ENCODE measurements at places on chromosomes 1 and 21.
A peak's percentile ranks its signal among the peaks of the same experiment; 100 is the strongest.

- no peak for DNase-seq
Measured at GRCh38 chr1:201212461-201213055, 21.9 kb downstream of the IGFN1 start.

GRCh38 chr1:50697440-50698421, 262.3 kb downstream of the FAF1 start:
- no peak for DNase-seq

GRCh38 chr21:41581592-41582228, 73.8 kb upstream of the TMPRSS2 start:
- DNase-seq: no peak

DNA sequence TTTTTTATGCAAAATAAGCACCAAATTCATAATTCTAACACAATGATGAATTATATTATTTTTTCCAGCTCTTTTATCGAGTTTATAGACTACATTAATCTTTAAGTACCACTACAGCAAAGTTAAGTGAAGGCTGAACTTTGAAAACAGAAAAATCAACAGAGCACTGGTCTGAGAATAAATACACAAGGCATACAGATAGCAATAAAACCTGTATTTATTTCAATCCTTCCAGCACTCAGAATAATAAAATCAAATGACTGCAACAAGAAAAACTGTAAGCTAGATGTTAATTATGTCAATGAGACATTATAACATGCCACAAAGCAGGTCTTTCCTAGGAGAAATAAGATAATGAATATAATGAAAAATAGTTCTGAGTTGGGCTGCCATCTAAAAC, 24.5 kb downstream of the NUCKS1 start:
- no peak for DNase-seq

DNA sequence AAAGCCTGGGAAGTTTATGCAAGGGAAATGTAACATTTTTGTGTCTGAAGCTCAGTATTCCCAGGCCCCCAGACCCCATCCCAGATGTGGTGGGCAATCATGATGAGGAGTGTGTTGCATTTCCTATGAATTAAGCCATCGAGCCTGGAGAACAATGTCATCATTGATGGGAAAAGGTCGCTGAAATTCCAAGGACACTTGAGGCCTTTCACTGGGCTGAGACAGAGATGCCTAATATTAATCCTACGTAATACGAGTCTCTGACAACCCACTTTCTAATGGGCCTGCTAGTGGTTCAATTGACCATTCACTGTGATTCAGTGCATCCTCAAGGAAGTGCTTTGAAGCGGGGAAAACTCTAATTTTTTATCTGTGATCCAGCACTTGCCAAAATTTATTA, 291.6 kb downstream of the PLPP3 start:
- DNase-seq: no peak

GRCh38 chr1:41812051-41812450, 106.7 kb downstream of the HIVEP3 start:
- peak; percentile 40 for DNase-seq

GRCh38 chr1:117566556-117566955, 39.3 kb upstream of the TENT5C start:
- no peak for DNase-seq

DNA sequence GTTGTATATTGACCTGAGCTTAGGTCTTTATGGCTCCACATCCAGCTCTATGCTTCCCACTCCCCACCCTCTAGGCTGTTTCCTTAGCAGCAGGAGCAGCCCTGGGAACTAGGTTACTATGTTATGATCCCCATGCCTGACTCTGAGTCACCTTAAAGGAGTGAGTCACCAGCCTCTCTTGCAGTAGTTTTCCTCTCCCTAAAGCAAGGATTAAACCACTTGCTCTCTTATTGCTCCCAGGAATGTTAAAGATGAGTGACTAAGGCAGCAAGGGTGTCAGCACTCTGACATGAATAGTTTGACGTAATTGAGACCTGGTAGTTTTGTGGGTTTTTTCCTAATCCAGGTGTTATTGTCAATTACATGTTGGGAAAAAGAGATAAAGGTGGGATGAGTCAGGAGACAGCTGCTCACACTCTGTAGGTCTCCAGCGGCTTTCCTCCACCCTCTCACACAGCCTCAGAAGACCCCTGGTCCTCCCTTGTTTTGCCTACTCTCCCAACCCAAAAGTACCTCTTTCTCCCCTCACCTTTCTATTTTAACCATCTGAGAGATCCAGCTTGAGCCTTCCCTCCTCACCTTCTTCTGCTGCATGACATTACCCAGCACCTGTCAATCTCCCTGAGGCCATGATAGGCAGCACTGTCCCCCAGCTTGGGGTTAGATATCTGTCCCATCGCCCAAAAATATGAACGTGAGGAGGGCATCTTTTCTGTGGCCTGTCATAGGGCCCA, 369.1 kb upstream of the VAMP3 start:
- DNase-seq: no peak

- no peak for DNase-seq
Measured at GRCh38 chr1:38964140-38964548, 22.5 kb upstream of the RHBDL2 start.

DNA sequence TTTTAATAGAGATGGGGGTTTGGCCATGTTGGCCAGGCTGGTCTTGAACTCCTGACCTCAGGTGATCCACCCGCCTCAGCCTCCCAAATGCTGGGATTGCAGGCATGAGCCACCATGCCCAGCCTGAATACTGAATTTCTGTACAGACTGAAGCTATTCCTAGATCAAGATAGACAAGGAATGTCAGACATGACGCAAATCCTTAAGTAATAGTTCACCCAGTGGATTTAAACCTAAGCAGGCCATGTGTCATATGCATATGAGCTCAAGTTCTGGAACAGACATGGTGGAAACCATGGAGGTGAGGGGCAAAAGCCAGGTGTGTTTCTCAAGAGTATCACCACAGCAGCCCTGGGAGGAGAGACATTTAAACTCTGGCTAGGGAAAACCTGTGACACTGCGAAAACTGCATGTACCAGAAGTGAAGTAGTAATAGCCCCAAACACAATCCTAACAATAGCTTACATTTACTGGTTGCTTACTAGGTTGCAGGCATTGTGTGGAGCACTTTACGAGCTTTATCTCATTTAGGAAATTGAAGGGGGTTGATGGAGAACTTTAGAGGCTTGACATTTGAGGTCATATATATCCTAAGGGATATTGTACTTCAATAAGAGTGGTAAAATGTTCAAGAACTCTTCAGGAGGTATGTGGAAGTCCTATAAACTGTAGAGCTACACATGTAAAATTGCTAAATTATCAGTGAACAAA, 31.7 kb upstream of the MAN1A2 start:
- DNase-seq: no peak

DNA sequence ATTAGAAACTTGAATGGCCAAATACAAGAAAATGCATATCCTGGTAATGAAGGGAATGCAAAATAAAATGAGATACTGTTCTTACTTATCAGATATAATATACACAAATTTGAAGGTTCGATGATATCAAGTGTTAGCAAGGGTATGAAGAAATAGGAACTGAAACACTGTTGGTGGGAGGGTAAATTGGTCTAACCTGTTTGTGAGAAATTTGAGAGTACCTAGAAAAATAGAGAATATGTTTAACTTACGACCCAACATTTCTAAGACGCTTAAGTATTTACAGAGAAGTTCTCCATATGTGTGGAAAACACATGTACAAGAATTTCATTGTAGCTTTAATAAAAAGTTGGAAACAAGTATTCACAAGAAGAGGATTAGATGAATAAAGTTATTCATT, 25.9 kb downstream of the ATG4C start:
- DNase-seq: no peak

DNA sequence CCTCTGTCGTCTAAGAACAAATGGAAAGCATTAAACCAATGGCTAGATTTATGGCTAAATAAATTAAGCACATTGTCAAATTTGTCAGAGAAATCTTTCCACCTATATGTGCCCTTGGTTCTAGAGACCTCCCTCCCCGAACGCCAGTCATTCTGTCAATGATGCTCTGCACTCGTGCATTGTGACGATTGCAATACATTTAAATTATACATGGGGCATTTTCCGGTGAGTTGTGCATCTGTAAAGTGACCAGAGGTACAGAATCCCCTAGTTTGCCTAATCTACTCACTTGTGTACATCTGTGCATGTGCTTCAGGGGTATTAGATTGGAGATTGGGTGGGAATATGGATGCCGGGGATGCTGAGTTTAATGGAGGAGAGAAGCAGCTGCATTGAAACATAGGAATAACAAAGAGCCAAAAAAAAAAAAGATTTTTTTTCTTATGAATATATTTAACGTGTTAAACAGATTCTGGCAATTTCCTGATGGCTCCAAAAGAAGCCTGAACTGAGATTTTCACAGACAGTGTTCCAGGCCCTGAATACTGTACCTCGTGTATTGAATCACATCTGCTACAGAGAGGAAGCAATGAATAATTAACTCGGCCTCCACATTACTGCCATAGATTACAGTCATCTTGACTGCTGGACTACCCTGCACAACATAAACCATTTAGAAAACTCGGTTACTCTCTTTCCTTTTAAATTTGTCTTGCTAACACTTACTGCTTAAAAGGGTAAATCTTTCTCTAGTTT, 149.0 kb upstream of the C1orf87 start:
- DNase-seq: no peak

DNA sequence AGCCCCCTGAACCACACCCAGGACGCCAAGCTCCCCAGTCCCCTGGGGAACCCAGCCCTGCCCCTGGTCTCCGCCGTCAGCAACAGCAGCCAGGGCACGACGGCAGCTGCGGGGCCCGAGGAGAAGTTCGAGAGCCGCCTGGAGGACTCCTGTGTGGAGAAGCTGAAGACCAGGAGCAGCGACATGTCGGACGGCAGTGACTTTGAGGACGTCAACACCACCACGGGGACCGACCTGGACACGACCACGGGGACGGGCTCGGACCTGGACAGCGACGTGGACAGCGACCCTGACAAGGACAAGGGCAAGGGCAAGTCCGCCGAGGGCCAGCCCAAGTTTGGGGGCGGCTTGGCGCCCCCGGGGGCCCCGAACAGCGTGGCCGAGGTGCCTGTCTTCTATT, 42.7 kb upstream of the ARHGEF16 start:
- no peak for DNase-seq

DNA sequence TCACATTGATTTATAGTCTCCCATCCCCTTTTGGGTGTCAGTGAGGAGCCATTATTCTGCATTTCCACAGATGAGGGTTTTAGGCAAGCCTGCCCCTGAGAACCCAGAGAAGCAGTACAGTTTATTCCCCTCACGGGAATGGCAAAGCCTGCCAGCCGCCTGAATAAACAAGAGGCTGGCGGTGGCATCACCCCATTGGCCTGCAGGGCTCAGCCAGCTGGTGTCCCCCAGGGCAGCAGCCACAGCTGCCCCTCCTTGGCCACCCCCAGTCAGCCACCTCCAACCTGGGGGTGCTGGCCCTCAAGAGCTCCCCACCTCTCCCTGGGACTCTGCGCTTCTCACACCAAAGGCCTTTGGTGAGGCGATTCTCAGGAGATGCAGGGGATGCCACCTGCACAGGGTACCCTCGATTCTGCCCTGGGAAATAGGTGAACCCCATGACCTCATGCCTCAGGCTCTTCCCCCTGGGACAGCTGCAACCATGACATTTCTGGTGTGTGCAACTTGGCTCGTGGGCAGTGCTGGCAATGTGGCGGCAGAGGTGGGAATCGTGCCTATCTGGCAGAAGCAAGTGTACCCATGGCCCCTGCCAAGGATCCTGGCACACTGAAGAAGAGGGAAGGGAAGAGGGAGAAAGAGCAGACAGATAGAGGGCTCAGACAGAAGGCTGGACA, 14.0 kb downstream of the OLFML2B start:
- no peak for DNase-seq

DNA sequence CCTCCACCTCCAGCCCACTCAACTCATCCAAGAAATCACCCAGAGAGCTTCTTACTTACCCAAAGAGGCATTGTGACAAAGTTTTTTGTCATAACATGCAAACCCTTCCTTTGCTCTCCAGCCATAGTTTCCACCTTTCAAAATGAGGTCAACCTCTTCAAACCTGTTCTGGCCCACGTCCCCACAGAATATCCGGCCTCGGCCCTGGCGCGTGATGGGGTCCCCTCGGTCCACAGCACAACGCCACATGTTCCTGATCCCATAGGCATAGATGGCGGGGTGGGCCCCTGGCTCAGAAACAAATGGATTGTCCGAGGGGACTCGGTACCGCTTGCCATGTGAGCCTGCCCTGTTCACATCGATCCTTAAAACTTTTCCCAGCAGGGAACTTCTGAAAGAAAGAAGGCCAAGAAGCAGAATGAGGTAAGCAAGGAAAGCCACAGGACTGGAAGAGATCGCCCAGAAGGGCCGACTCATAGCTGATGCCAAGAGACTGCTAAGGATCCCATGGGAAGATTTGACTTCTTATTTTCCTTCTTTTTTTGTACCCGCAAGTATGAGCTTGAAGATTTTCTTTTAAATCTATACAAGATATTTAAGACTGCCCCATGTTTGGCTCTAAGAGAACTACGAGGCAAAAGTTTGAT, 7.8 kb downstream of the HHIPL2 start:
- DNase-seq: no peak

DNA sequence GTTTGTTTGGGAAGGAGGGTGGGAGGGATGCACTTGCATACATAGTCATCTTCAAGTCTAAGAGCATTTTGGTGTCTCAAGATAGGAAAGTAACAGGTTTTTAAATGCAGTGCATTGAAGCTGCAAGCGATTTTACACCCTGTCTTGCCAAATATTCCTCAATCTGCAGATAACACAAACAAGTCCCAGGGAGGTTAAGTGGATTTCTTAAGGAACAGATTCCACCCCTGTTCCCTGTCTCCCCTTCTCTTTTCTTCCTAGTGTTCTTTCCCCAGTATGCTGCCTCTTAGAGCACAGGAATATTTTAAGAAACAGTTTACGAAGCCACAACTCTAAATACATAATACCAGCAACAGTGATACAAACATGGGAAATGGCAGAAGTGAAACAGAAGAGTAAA, 389.9 kb downstream of the PLPP3 start:
- no peak for DNase-seq

DNA sequence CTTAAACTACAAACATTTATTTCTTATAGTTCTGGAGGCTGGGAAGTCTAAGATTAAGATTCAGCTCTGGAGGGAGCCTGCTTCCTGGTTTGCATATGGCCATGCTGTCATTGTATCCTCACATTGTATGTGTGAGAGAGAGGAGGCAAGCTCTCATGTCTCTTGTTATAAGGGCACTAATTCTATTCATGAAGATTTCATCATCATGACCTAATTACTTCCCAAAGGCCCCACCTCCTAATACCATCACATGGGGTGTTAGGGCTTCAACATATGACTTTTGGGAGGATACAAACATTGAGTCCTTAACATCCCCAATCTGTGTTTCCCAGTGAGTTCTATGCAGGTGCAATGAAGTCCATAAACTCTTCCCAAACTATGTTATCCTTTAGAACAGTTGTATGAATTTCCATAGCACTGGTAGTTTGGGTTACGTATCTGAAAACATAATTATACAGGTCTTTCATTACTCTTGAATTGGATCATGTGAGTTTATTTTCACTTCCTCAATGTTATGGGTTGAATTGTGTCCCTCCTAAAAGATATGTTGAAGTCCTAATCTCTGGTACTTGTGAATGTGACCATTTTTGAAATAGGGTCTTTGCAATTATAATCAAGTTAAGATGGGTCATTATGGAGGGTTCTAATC, 124.2 kb downstream of the RUNX1 start:
- DNase-seq: no peak

DNA sequence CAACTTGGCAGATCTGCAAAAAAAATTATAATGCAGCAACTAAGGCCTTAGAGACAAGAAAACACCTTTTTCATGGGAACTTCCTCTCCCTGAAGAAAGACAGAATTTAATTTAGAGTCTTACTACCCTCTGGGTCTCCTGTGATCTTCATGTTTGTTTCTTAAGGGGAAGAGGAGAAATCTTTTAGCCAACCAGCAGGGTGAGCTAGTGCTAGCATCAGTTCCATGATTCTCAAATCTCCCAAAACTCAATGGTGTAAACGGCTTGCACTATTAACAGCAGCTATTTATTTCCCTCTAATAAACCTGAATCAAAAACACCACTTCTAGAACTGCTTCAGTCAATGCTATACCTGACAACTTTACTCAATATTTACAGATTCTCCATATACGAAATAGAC, 3.8 kb downstream of the ZNF644 start:
- DNase-seq: no peak
